ENCODE measurements at places on chromosomes 3 and 15.

GRCh38 chr3:13085081-13085845 is 12.0 kb upstream of the IQSEC1 start:
- DNase-seq, result no peak

DNA sequence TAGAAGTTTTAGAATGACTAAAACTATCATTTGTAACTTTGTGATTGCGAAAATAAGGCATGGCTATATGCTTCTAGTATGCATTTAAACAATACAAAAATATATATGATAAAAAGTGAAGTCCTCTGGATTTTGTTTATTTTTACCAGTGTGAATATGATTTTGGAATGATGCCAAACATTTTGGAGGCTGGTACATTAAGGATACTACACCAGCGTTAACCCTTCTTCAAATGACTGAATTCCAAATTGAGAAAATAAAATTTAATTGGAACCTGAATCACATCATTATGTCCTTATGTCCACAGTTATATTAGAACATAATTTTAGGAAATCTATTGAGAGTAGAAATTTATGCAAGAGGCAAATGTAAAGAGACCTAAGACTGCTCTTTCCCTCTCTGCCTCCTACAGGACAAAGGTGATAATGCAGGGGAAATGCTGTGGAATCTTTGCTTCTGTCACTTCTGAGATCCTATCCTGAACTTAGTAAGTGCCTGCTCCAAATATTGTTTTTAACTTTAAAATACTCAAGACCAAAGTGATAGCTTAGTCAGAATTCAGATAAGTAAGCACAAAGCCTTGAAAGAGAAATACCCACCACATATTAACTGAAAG is 121.1 kb upstream of the NANOGP8 start:
- no peak for DNase-seq

DNA sequence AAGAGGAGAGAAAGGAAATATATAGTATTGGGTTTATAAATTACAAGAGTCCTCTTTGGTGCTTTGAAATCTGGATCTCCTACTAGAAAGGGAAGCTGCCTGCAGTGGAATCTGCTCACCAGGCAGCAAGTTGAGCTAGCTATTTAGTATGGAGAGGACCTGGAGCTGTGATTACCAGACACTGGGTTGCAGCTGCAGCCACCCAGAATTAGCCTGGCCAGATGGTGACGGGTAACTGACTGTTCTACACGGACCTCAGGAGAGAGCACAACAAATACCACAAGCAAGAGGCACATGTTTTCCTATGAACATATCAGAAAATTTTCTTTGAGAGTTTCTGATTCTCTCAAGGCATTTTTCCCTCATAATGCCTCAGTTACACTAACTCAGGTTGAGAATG is 46.5 kb downstream of the SYNPR start:
- no peak for DNase-seq

DNA sequence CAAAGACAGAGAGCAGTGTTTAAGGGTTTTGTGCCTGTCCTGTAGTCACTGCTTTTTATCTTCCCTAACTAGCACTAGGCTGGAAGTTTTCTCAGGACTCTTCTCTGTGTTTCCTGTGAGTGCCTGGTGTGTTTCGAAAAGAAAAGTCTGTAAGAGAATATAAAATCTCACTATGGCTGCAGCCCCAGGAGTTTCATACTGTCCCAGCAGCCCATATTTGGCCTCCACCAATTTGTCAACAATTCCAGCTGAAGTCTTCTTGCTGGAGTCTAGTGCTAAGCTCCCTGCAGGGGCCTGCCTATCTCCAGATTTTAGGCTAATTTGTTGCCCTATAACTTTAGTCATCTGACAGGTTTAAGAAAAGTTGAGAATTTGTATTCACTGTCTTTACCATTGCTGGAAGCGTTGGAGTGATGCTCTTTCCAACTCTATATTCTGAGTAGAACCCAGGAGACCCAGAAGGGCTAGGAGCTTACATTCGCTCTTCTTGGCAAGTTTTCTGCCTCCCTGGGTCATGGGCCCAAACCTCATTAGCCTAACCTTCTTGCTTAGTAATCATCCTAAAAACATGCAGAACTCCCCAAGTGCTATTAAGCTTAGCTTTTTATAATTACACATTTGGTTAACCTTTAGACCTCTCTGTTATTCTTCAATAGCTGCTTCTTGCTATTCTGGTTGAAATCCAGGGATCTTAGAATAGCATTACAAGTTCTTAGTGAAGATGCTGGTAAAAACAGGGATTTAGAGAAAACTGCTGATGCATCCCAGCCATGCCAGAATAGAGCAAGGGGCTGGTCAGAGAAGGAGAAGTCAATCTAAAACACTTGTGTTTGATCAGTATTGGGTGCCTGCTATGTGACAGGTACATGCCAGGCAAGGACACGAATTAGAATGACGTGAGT is 283.1 kb downstream of the NEK10 start:
- peak; percentile 14 for DNase-seq

All from stromal cell of bone marrow (primary cell).